Immature natural killer cell (primary cell): ENCODE measurements at places on chromosomes 7 and 10. TPM values are rescaled to one million over a fixed set of nuclear protein-coding genes. Genes with fewer than 3 reads are reported as not detected.

Gene POU6F2
- not detected for polyA plus RNA-seq

Gene GNG11
- 1.1 TPM for polyA plus RNA-seq

Gene SLC26A5
- not detected for polyA plus RNA-seq

Gene NUTM2B
- not detected for polyA plus RNA-seq

Gene PROSER2
- polyA plus RNA-seq, result 0.50 TPM

Gene ATXN7L1
- 3.8 TPM for polyA plus RNA-seq
